Stimulated activated CD8-positive, alpha-beta memory T cell treated with anti-CD3 and anti-CD28 coated beads, Interleukin-7, amount 100 ng/mL, for 24 hours (primary cell): ENCODE measurements at places on chromosomes 2 and 18.

DNA sequence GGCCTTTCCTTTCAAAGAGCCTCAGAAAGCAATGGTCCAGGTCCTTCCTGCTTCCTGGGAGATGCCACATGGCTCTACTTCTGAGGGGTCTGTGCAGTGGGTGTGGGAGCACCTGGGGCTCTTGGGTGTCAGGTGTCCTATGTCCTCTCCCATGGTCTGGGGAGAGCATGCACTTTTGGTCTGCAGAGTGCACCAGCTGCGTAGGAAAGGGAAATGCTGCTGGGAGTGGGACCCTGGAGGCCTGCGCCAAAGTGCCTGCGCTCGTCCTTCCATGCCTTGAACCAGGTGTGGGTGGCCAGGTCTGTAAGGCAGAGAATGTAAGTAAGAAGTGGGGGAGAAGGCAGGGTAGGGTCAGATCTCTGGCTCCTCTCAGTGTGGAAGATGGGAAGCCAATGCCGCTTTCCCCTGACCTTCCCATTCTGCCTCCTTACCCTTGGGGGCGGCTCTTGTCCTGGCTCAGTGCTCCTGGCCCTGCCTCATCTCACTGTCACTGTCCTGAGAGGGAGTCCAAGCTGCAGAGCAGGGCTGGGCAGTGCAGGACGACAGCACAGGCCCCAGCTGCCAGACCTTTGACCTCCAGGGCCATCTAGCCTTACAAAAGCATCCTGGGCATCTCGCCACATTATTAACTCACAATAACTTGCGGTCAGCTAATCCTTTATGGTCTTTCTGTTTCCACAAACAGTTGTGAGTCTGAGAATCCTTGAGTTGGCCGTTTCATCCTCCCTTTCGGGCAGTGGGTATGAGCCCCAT lies 6.6 kb upstream of the PROM2 start:
- DNase-seq = no peak

DNA sequence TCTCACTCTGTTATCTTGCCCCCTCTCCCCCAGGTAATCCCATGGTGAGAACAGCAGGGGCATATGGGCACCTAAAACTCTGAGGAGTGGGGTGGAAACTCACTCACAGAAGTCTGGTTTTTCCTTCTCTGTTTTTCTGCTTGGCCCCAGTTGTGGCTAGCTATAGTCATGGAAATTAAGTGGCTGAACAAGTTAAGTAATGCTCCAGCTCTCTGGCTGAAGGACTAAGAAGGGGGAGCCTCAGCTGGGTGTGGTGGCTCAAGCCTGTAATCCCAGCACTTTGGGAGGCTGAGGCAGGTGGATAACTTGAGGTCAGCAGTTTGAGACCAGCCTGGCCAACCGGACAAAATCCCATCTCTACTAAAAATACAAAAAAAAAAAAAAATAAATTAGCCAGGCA lies 261.0 kb downstream of the TPGS2 start:
- DNase-seq = no peak

DNA sequence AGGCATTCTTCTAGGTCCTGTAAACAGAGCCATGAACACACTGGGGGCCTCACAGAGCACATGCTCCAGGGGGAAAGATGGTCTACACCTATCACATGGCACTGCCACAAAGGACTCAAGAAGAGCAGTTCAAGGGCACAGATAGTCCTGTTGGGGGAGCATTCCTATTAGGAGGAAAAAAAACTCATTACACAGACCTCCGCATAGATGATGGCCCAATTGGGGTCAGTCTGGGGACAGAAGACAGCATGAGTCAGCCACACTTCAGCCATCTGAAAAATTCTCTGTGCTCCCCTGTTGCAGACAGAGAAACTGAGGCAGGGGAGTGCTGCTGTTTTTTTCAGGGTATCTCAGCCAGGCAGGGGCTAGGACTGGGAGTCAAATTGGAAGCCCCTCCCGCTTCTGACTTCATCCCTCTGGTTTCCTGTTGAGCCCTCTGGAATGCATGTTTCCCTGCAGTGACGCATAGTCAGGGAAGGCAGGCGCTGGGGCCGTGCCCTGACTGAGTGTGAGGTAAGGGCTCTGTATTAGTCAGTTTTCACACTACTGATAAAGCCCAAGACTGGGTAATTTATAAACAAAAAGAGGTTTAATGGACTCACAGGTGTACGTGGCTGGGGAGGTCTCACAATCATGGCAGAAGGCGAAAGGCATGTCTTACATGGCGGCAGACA lies 67.9 kb downstream of the RHOB start:
- no peak for DNase-seq

DNA sequence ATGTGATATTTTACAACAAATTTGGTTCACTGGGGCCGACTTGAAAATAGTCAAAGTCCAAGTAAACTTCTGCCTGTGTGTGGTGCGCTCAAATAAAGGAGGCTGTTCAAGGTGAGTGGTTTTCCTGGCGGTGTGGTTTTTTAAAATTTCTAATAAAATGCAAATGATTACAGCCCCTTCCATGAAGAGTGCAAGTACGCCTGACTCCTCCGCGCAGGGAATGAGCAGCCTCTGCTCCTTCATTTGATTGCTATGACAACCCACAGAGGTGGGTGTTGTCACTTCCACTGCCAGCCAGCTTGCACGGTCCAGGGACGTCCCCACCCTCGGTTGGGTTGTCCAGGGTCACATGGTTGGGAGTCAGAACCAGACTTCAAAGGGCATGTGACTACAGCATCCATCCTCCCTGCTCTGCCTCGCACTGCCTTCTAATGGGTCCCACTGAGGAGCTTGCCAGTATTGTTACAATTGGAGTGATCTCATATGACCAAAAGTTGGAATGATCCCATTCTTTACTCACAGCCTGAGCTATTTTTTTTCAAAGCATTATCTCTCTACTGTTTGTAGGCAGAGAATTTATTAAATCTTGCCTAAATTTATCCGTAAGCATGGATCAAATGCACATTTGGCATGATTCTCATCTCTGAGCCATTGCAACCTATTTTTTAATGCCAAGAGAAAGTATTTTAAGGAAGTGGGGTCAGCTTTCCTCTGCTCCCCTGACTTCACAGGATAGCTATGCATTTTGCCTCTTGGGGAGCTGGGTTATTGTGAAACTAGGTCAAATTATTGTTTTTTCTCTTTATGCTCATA lies 121.3 kb downstream of the AGAP1 start:
- DNase-seq = no peak

GRCh38 chr2:217944923-217945322 lies 57.9 kb downstream of the TNS1 start:
- DNase-seq = no peak

- DNase-seq = no peak
Measured at GRCh38 chr2:39723946-39724827, 54.9 kb downstream of the THUMPD2 start.

- DNase-seq = no peak
Measured at GRCh38 chr2:66696374-66696773, 261.4 kb downstream of the MEIS1 start.

- DNase-seq = no peak
Measured at GRCh38 chr2:37105150-37105549, 20.8 kb downstream of the GPATCH11 start.

GRCh38 chr2:30422444-30423040 lies 24.5 kb upstream of the LCLAT1 start:
- peak; percentile 72 for DNase-seq

DNA sequence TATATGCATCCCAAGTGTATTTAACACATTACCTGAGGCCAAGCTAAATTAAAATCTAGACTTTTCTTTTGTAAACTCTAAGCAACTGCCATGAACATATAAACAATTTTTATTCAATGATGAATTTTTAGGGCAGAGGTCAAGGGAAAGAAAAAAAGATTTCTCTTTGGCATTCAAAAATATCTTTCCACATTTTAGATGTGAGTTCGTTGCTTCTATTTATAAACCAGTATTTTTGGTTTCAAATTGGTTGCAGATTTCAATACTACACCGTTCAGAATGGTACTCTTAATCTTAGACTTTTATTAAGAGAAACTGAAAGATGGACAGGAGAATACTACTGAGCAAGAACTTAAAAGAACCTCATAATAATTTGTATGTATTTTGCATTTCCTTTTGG lies 293.6 kb upstream of the CCDC68 start:
- DNase-seq = no peak

DNA sequence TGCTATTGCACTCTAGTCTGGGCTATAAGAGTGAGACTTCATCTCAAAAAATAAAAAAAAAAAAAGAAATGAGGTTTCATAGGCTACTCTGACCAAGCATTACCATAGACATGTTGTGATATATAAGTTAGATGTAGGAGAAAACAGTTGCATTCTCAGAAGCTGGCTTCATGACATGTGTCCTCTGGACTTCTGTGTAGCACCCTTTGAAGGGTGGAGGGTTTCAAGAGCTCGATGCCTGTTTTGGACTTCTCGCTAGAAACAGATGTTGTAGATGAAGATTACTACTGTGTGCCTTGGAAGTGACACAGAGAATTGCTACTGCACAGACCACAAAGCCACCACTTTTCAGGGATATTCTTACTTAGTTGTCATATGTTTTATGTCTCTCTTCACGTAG lies 91.0 kb downstream of the TMEM247 start:
- DNase-seq = no peak

DNA sequence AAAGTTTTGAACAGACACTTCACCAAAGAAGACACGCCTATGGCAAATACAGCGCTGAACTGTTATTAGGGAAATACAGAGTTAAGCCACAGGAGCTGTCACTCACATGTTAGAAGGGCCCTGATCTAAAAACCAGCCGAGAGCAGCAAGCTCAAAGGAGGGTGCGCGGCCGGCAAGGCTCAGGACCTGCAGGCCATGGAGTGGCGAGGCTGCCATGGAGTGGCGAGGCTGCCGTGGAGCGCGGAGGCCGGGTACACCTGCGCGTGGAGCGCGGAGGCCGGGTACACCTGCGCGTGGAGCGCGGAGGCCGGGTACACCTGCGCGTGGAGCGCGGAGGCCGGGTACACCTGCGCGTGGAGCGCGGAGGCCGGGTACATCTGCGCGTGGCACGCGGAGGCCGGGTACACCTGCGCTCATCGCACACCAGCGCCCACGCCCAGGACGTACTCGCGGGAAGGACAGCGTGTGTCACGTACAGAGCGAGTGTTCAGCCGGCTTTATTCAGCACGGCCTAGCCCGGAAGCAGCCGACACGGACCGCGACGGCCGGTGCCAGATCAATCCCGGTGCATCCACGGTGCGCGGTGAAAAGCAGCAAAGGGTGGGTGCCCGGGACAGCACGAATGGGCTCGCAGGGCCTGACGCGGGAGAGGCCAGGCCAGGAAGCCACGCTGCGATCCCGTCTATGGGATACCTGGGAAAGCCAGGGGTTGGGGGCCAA lies 68.8 kb downstream of the SLC66A2 start:
- no peak for DNase-seq

DNA sequence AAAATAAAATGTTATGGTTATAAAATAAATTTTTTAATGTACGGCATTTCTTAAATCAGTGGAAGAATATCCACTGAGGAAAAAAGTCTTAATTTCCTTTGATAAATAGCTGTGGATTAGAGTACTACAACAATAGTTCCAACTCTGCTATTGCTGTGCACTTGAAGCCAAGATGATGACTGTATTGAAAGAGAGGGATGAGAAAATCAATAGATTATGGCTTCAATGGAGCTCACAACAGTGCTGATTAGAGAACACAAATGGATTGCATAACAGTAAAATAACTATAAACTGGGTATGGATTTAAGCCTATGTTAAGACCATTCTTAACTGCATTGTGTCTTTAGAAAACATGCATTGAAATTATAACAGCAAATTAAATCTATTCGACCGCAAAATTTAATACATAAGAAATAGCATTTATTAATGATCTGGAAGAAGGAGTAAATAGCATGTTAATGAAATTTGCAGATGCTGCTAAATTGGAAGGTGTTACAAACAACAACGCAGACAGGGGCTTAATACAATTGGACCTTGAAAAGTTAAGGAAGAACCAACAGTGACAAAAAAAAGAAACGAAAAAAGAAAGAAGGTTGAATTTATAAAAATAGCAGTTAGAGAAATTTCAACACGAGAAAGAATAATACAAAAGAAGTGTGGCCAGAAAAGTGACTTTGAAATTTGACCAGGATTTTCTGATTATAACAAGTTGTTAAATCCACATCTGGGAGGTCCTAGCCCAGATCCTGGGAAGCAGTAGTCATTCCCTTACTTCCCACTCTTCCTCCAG lies 8.6 kb upstream of the MAP3K20 start:
- no peak for DNase-seq

DNA sequence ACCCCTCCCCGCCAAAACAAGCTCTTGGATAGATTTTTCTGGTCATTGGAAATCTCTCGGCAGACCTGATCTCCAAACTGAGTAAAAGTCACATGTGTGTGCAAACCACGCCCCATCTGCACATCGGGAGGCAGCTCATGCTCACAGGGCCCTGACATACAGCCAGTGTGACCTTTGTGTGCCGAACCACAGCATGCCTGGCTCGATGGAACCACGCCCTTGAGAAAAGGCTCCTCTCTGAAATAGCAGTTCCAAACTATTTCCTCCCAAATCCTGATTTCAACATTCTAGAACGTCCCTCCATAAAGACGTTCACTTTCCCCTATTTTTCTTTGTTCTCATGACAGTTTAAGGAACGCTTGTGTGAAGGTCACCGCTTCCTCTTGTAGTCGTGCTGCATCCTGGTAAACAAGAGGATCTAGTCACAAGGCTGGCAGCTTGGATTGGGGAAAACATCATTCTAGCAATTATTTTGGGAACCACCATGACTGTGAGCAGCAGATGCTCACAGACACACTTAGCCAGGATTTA lies 59.3 kb upstream of the MAP4K4 start:
- no peak for DNase-seq

GRCh38 chr2:133557614-133558013 lies 10.6 kb downstream of the NCKAP5 start:
- no peak for DNase-seq

DNA sequence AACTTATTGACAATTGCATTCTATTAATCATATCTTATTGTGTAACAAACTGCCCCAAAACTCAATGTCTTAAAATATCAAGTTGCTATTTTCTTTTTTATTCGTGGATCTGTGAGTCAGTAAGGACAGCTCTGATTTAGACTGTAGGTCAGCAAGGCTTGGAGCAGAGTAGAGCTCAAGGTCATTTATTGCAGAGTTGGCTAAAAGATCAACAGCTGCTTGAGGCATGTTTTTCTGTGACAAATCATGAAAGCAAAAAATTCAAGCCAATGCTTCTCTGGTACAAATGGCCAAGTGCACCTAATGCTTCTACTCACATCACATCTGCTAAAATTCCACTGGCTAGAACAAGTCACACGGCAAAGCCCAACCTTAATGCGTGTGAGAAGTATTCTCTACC lies 497.7 kb upstream of the LRATD1 start:
- DNase-seq = no peak

- no peak for DNase-seq
Measured at GRCh38 chr2:54158311-54158710, 42.9 kb downstream of the ACYP2 start.
